Stimulated activated CD4-positive, alpha-beta T cell treated with anti-CD3 and anti-CD28 coated beads, TNF-alpha, amount 100 ng/mL, for 24 hours (primary cell): ENCODE measurements at places on chromosomes 11 and 22.

- DNase-seq, result peak; percentile 78
These were observed at the start of gene LRRC56 for GRCh38 chr11:536841-537621. Gene LRRC56 (plus strand): TSS chr11:537527. CDS start chr11:540685, 3,158 bp downstream.

GRCh38 chr11:65651589-65652510 lies 10.9 kb downstream of the RELA start:
- no peak for DNase-seq

GRCh38 chr11:123544631-123545375 lies 109.6 kb downstream of the SCN3B start:
- DNase-seq, result no peak

- peak; percentile 28 for DNase-seq
These were observed 65.0 kb downstream of the SFI1 start for GRCh38 chr22:31561238-31561887.

DNA sequence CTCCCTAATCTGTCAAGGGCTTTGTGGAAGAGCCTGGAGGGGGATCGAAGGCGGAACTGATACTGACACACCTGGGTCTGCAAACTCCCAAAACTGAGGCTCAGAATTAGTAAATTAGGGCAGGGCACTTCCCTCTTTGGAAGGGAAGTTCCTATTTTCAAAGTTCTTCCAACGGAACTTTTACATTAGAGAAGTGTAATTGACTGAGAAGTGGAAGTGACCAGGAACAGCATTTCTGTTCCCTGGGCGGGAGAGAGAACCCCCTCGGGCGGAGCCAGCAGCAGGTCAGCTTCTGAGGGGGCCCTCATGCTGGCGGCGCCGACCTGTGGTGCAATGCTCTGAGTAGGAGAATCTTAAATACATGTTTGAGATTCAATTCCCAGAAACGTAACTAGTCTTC lies 1.1 kb upstream of the CBL start:
- no peak for DNase-seq

DNA sequence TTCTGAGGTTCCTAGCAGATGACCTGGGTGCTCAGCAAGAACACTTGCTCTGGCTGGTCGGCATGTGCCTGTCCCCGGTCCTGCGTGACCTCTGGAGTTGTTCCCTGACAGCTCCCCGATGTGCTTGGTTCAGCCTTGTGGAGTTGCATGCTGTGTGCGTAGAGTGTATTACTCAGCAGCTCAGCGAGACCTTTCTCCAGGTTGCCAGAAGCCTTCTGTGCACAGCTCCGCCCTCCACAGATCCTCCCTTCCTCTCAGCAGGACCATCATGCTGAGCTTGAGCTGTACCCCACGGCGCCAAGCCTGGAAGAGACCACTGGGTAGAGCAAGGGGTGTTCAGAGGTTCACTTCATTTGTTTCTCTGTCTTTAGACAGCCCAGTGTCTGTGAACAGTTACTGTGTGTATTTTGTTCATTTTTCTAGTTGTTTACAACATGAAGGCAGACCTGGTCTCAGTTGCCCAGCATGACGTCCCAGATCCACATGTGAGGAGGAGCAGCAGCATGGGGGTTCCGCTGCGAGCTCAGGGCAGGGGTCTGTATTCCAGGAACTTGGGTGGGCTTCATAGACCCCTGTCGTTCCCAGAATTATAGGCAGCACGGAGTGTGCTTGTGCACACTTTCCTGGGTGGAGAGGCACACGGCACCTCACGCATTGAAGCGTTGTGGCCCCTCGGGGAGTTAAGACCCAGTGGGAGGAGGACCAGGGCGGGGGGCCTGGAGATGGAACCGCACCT lies 148.6 kb downstream of the IGLL1 start:
- DNase-seq, result no peak

- DNase-seq, result no peak
These were observed 50.2 kb upstream of the PLET1 start for GRCh38 chr11:112310848-112311247.

DNA sequence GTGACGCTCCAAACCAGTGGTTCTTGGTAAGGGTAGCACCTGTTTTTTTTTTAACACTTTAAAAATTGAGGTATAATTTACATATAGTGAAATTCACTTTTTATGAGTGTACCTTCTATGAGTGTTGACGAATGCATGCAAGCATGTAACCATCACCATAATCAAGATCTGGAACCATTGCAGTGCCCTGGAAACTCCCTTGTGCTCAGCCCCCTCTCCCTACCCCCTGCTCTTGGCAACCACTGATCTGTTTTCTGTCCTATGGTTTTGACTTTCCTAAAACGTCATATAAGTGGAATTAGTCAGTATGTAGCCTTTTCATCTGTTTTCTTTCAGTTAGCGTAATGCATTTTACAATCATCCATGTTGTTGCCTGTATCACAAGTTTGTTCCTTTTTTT lies 212.2 kb downstream of the GRIK4 start:
- no peak for DNase-seq

DNA sequence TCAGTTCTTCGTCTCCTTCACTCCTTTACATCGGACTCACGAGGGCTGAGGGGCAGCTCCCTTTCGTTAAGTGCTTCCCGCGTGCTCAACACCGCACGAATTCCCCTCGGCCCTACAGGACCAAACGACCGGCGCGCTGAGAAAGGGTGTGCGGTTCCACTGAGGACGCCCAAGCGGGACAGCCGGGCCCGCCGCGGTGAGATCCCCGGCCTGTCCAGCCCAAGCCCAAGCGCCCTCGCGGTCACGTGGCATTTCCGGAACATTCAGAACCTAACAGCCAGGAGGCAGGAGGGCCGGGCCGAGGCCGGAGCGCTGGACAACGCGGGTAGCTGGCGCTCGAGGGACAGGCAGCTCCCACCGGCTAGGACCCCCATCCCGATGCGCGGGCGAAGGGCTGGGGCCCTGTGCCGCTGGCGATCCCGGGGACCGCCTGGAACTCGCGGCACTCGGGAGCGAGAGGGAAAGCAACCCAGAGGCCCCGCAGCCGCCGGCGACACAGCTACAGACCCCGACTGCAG lies 737 bp upstream of the STIP1 start:
- no peak for DNase-seq
